ENCODE measurements at places on chromosomes 2 and 18. TPM values are rescaled to one million over a fixed set of nuclear protein-coding genes. Genes with fewer than 3 reads are reported as not detected.

The SH2D6 gene
- total RNA-seq, result 0.13 TPM

The VIT gene
- 9.6 TPM for total RNA-seq

The TLX2 gene
- total RNA-seq, result not detected

The SPATA3 gene
- not detected for total RNA-seq

The ASIC4 gene
- total RNA-seq, result 0.44 TPM

The PARD6G gene
- total RNA-seq, result 2.9 TPM

The TGFA gene
- 0.44 TPM for total RNA-seq

The PSD4 gene
- total RNA-seq, result 1.6 TPM

The PPP1R1C gene
- 0.40 TPM for total RNA-seq

The SCN3A gene
- total RNA-seq, result 0.35 TPM

The KIAA2012 gene
- 0.31 TPM for total RNA-seq
